ENCODE measurements at places on chromosomes 11 and 22.

- DNase-seq = peak; percentile 76
Measured at GRCh38 chr11:59173964-59174663, 2.2 kb downstream of the DTX4 start.

DNA sequence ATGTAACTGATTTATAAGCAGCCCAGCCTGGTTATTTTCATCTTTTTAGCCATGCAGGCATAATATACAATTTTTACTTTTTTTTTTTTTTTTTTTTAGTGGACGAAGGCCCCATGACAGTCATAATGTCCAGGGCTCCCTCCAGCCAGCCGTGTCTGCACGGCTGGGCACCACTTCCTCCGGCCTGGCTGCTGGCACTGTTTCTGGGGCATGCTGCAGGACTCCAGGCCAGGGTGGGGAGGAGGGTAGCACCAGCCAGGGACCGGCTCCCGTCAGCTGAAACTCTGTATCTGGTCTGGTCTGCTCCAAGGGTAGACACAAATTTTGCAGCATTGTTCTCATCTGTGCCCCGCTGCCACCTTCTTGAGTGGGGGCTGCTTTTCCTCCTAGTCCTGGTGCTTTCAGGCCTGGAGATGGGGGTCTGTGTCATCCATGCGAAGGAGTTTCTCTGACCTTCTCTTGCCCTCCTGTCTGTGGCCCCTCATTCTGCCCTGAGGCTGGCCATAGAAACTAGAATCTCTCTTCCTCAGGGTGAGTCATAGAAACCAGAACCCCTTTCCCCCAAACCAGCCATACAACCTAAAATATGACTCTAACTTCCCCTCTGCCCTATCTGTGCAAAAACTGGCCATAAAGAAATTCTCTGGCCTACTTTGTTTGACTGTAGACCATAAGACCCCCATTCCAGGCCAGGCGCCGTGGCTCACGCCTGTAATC is 9.2 kb upstream of the RRP7A start:
- no peak for DNase-seq

- DNase-seq = peak; percentile 39
Measured at GRCh38 chr11:121524233-121524631, 71.5 kb upstream of the SORL1-AS1 start.

DNA sequence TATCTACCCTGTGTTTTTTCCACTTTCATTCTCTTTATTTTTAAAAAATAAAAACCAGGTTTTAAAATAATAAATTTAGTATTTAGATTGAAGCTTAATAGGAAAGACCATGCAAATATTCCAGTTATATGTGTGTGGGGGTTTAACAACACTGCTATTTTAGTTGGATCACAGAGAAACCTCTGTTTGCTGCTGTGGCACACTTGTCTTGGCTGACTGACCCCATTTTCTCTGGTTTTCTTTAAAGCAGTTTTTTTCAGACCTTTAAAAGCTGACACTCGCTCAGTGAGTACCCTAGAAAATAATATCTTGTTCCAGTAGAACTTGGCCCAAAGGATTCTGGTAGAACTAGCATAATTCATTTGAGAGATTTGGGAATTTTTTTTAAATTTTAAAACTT is 31.6 kb downstream of the ACER3 start:
- no peak for DNase-seq

DNA sequence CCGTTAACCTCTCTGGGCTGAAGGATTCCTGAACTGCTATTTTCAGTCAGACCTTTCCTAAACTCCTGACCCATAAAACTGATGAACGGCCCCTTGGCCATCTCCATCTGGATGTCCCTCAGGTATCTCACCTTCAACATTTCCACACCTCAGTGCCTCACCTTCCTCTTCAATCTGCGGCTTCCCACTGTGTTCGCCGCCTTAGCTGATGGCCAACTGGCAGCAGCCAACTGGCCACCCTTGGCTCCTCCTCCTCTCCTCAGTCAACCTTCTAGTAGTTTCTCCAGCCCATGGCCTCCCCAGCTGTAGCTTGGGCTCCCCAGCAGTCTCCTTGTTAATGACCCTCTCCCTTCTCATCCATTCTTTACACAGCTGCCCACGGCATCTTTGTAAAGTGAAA is 55.0 kb upstream of the PHOX2A start:
- DNase-seq = no peak

DNA sequence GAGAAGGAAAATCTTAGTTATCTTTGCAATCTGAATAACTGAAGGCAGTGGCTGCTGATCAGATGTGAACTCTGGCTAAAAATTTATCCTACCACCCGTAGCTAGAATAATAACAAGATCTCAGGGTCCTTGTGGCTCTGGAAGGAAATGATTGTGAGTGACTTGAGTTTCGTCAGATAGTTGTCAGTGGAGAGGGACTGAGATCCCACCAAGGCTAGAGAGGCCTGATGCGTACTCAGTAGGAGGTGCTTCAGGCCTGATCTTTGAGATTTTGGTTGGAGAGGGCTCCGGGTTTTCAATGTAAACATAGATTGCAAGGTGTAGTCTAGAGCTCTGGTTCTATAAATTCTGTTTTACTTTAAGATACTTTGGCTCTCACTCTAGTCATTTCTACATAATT is 1.4 kb downstream of the MADD start:
- DNase-seq = no peak
